H9 (cell line): ENCODE measurements at places on chromosomes 2 and 18. TPM values are rescaled to one million over a fixed set of nuclear protein-coding genes. Genes with fewer than 3 reads are reported as not detected.

GRCh38 chr2:123993728-123994323 is 31.3 kb upstream of the CNTNAP5 start:
- DNase-seq: peak; percentile 59

Gene QPCT
- total RNA-seq: not detected in 2 replicates

Gene GPR35
- total RNA-seq: 0.66 and 1.4 TPM in 2 replicates

- no peak for DNase-seq
These were observed 21.3 kb upstream of the CD28 start for GRCh38 chr2:203685081-203685621.

DNA sequence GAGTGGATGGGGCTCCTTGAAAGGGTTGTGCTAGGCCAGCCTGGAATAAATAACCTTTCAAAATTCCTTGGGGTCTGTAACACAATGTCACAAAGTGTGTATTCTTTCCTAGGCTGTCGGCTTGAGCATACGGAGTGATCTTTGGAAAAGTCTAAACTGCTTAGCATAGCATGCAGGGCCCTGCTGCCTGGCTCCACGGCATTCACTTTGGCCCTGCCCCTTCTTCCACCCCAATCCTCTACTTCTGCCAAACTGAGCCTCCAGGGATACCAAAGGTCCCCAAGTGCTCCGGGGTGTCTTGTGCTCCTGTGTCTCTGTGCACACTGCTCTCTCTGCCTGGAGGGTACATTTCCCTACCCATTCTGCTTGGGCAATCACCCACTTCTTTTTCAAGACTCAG is 196.1 kb downstream of the LTBP1 start:
- DNase-seq: no peak

DNA sequence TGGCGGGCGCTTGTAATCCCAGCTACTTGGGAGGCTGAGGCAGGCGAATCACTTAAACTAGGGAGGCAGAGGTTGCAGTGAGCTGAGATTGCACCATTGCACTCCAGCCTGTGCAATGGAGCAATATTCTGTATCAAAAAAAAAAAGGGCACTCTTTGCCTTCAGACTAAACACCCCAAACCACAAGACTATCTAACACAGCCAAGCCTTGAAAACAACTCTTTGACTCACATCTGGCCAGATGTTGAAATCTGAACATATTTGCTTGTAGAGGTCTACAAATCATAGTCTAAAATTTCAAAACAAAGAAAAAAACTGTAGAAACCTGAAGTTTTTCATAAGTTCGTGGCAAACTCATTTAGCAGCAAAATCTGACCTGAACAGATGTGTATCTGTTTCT is 94.9 kb downstream of the FAM161A start:
- DNase-seq: no peak

Gene PIEZO2
- 3.9 and 5.9 TPM in 2 replicates for total RNA-seq

- DNase-seq: no peak
These were observed 46.6 kb upstream of the SERTAD2 start for GRCh38 chr2:64700133-64700809.

DNA sequence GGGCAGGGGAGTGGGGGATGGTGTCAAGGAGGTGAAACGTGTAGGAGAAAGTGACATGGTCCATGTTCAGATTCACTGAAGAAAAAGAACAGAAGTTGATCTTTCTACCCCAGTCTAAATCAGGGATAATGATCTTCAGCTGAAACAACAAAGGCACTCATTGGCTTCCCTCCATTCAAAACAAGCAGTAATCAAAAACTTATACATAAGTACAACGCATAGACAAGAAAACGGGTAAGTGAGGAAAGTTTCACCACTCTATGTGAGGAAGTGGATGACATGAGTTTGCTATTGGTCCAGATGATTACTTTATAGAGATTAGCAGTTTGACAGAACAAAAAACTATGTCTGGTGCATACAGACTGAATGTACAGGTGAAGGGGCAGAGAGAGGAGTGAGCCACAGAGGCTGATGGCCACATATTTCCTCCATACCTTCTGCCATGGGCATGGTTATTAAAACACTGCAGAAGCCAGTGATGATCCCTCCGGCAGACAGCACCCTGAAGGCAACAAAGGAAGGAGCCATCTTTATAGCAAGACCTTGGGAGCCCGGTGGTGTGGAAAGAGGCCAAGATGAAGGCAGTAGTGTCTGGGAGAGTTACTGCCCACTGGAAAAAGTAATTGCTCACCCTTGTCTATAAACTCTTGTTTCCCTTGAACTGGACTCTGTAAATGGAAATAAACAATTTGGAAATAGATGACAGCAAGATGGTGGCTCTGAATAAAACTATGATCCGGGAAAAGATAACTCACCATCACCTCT is 57.7 kb downstream of the SLC25A12 start:
- no peak for DNase-seq

GRCh38 chr2:162243294-162243693 is at the start of gene FAP:
FAP (minus strand) TSS chr2:162243445; CDS start chr2:162243327, 118 bp downstream.
- no peak for DNase-seq

Gene BOLL
- not detected in 2 replicates for total RNA-seq

Gene GALR1
- total RNA-seq: 0.02 and 0.07 TPM in 2 replicates

- no peak for DNase-seq
These were observed 18.0 kb downstream of the ZC3H15 start for GRCh38 chr2:186503827-186504606.
